ENCODE measurements at places on chromosomes 5 and 9.

- DNase-seq, result no peak
These were observed 268.3 kb upstream of the WWC1 start for GRCh38 chr5:168023191-168023590.

- no peak for DNase-seq
These were observed 61.2 kb downstream of the UBAP1 start for GRCh38 chr9:34240006-34240405.

GRCh38 chr5:169875091-169875728, 105.1 kb downstream of the INSYN2B start:
- no peak for DNase-seq

DNA sequence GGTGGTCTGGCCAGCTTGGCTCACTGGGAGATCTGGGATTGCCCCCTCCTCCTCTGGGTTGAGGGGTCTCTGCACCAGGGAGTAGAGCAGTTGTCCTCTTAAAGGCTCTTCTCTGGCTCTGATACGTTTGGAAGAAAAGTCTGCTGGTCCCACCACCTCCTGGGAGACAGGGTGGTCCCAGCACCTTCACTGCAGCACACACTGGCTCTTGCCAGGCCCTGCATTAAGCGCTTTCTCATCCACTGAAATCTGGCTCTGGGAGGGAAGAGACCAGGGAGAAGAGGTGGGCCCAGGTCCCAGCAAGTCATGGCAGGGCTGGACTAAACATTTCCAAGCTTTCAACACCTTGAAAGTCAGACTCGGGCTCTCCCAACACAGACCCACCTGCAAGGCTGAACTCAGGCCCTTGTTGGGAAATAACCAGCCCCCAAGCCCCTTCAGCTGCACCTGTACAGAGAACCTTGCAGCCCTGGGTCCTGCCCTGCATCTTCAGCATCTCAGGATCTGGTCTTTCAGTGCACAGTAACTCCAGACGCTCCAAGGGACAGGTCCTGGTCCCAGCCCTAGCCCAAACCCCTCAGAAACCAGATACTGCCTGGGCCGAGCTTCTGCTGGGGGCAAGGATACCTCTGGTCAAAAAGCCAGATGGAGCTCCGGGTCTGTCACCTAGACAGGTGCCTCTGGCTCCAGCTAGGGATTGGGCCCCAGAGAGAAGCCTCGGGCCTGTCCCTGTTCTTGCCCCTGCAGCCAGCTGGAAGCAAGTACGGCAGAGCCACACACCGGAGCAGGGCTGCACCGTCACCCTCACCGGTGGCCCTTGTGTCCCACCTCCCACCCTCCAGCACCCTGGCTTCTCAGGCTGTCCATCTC, 134.5 kb downstream of the DAB2IP start:
- no peak for DNase-seq

DNA sequence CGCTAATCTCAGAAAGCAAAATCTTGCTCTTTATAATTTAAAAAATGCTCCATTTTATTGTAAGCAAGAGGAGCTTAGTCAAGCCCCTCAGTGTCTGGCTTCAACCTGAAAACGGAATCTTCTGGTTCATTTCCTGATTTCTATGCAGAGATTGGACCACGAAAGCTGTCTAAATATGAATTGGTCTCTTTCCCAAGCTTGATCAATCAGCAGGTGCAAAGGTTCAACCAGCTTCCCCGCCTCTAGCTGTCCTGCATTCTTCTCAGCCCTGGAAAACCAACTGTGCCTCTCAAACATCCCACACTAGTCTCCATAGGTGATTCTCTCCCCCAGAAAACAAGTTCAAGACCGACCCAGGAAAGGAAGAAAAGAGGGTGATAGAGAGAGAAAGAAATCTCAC, 34.5 kb downstream of the FNBP1 start:
- DNase-seq, result no peak

DNA sequence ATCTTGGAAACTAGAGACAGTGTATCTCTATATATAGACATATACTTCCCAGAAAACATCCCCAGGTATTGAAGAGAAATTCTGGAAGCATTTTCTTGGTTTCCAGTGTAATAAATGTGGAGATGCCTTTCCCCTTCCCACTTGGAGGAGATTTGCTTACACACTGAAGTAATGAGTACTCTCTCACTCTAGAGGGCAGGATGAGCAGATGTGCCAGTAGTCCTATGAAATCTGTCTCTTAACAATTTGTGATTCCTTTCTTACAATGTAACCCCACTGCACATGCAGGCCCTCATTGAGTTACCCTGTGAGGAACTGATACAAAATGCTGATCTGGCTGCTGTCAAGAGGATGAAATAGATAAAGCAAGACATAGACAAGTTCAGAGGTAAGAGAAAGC, 567.2 kb downstream of the SLCO4C1 start:
- DNase-seq, result no peak

- DNase-seq, result no peak
These were observed 1096.9 kb upstream of the SEMA6A start for GRCh38 chr5:117671551-117671950.

DNA sequence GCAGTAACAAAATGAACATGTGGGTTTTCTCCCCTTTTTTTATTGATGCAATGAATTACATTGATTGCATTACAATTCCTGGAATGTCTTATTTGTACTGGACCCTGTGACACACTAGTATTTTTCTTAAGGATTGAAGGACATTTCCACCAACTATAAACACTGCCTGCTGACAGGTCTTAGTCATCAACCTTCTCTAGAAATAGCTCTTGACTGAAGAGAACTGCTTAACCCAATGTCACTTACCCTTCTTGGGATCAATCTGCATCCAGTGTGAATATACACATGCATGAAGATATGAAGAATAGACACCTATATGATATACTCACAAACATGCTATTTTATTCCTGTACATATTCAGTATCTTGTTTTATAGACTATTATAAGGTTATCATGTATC, 130.6 kb downstream of the FBXO38 start:
- DNase-seq, result no peak

- no peak for DNase-seq
These were observed 96.0 kb upstream of the PHF24 start for GRCh38 chr9:34862043-34862442.

DNA sequence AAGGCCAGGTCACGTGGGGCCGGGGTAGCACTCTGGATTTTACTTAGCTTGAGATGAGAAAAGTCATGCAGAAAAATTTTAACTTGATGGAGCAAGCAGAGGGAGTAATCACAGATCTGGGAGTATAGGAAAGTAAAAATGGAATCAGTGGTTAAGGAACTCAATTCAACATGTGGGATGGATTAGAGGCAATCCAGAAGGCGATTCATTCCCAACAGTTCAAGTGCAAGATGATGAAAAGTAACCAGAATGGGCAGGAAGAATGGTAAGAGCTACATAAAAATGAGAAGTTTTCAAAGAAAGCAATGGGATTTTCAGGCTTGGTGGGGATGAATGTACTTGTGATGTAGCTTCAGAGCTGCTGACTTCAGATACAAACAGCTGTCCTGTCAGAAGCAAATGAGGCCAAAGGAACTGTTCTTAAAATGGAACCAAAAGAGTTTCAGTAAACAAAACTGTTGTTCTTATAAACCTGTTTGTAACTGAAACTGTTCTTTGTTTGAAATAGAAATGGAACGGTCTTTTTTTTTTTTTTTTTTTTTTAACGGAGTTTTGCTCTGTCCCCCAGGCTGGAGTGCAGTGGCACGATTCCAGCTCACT, 5.6 kb upstream of the SEC24A start:
- DNase-seq, result no peak

- no peak for DNase-seq
These were observed 144.0 kb upstream of the PLPPR1 start for GRCh38 chr9:100884518-100884917.

DNA sequence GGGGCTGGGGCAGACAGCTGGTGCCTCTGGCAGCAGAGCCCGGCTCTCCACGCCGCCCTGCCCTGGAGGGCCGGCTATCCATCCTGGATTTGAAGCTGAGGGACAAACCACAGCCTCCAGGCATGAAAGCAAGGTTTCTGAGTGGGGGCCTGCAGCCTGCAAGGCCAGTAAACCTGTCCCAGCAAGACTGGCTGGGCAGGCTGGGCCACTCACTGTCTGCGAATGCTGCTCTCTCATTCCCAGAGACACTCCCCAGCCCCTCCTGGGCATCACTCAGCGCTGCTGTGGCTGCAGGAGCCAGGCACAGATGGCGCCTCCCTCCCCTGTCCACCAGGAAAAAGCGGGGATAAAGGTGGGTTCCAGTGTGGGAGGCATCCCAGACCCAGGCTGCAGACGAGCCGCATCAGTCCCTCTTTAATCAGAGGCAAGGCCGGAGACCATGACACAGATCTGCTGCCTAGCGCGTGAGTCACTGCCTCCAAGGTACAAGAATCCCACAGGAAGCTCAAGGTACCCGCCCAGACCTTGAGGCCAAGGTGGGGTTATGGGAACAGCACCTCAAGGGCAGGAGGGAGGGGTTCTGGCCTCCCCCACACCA, 118.0 kb downstream of the VAV2 start:
- no peak for DNase-seq

DNA sequence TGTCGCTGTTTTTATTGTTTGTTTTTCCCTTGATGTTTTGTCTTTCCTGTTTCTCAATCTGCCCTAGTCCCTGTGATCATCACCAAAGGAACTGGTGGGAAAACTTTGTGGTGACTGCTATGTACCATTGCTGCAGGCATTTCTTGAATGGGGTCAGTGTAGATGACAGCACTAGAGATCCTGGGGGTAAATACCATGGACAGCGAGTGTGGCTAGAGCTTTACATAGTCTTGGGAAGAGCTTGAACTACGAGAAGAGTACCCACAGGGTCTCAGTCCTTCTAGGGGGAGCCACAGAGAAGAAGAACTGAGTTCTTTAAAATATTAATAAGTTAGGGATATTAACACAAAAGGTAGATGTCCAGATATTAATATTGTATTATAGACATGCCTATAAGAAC, 138.8 kb downstream of the PAM start:
- no peak for DNase-seq

- DNase-seq, result no peak
These were observed 659.0 kb downstream of the ANXA1 start for GRCh38 chr9:73810585-73811215.

GRCh38 chr5:103617913-103618312, 55.3 kb upstream of the NUDT12 start:
- no peak for DNase-seq

DNA sequence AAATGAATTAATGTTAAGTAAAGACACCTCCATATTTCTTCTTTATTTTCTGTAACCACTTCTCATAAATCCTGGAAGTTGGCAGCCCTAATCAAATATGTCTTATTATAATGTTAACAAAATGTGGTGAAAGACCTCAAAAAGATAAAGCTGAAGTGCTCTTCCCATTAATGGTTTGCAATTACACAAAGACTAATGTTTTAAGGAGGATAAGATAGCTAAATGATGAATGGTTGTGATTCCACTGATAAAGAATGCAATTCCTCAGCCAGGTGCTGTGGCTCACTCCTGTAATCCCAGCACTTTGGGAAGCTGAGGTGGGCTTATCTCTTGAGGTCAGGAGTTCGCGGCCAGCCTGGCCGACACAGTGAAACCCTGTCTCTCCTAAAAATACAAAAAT, 125.8 kb upstream of the SNX2 start:
- no peak for DNase-seq

DNA sequence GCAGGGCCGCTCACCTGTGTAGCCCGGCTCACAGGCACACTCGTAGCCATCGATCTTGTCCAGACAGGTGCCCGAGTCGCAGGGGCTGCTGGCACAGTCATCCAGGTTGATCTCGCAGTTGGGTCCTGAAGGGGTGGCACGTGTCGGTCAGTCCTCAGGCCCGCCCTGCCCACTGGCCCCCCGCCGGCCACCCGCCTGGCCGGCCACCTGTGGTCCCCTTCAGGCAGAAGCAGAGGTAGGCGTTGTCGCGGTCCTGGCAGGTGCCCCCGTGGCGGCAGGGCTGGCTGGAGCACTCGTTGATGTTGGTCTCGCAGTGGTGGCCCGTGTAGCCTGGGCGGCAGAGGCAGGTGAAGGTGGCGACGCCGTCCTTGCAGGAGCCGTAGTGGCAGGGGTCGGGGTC, 30.6 kb downstream of the NOTCH1 start:
- DNase-seq, result no peak

DNA sequence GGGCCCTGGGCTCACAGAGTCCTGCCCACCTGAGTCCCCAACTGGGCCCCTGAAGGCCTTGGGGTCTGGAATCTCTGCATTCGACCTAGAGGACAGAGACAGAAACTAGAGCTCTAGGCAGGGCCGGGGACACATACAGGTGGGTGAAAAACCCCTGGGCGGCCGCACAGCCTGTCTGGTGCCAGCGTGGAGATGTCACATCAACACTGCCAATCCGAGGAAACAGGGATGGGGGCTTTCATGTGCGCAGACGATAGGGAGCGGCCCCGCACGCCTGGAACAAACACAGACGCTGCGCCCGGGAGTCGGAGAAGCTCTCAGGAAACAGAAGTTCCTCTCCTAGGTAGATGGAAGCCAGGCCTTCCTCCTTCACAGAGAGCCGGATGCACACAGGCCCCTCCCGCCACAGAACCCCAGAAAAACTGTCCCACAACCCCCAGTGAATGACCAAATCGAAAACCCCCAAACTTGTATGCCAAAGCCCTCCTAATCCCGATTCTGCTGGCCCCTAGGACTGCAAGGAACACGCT, 1.8 kb downstream of the GRM6 start:
- no peak for DNase-seq

- DNase-seq, result no peak
These were observed 199.8 kb upstream of the FBXL7 start for GRCh38 chr5:15300141-15300540.

DNA sequence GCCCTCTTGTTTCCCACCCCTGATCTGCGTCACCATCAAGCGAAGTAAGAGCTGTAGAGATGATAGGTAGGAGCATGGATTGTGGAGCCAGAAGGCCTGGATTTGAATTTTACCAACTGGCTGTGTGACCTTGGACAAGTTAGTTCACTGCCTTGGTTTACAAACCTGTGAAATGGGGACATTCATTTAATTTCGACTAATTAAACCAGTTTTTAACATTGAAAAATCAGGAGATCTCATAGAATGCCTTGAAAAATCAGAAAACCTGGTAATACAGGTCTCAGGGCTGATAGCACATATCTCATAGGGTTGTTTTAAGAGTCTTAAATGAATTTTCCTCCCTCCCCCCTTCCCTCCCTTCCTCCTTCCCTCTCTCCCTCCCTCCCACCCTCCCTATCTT, 38.8 kb downstream of the STC2 start:
- DNase-seq, result no peak

- DNase-seq, result no peak
These were observed 54.7 kb downstream of the NXNL2 start for GRCh38 chr9:88589656-88590055.

All from stimulated activated CD8-positive, alpha-beta memory T cell treated with anti-CD3 and anti-CD28 coated beads, Interleukin-7, amount 100 ng/mL, for 4 hours (primary cell).